NCI-H1930 (cell line): ENCODE measurements at places on chromosomes 11 and 22.

DNA sequence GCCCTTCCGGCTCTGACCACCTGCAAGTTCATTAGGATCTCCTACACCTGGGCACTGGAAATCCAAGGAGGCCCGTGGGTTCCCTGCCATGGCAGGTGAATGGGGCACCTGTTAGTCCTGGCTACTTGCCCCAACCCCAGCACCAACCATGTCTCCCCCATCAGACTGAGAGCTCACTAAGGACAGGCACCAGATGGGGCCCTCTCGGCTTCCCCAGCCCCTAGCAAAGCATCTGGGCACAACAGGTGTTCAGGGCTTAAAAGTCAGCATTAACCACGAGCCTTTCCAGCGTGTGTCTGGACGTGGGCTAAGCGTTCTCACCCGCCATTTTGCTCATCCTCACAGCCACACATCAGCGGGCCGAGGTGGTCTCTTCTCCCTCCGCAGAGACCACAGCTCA, 2.2 kb downstream of the SULT4A1 start:
- no peak for DNase-seq

DNA sequence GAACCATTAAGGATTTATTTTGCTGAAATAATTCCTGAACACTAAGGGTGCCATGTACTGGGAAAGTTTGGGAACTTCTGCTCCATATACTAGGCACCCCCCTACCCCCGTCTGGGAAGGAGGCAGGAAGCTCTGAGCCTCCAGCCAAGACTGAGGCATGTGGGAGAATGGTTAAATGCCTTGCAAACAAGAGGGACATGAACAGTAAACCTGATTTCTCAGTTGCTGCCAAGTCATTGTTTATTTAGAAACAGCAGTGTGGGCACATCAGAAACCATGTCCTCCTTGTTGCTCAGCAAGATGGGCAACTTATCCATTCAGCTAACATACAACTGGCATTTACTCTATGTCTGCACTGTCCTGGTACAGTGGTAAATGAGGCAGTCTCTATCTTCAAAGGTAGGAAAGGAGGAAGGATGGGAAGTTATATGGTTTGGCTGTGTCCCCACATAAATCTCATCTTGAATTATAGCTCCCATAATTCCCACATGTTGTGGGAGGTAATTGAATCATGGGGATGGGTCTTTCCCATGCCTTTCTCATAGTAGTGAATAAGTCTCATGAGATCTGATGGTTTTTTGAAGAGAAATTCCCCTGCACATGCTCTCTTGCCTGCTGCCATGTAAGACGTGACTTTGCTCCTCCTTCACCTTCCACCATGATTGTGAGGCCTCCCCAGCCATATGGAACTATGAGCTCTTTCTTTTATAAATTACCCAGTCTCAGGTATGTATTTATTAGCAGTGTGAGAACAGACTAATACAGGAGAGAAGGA, 459.1 kb downstream of the MIAT start:
- no peak for DNase-seq

DNA sequence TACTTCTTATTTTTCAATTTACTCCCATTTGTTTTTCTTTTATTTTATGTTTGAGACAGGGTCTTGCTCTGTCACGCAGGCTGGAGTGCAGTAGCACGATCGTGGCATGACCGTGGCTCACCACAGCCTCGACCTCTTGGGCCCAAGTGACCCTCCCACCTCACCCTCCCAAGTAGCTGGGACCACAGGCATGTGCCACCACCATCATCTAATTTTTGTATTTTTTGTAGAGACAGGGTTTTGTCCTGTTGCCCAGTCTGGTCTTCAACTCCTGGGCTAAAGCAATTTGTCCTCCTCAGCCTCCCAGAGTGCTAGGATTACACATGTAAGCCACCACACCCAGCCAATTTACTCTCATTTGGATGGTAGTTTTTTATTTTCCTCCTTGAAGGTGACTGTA, 679.3 kb upstream of the CCDC179 start:
- DNase-seq: no peak

- peak; percentile 85 for DNase-seq
Observed at GRCh38 chr11:64846998-64847666, 2.7 kb upstream of the CDC42BPG start.

GRCh38 chr11:93905384-93905783, 55.0 kb upstream of the VSTM5 start:
- DNase-seq: no peak

GRCh38 chr11:72626414-72626936, 47.7 kb downstream of the PDE2A start:
- DNase-seq: no peak

- DNase-seq: no peak
Observed at GRCh38 chr11:65558002-65558929, at the start of gene LTBP3. LTBP3 (minus strand) TSS chr11:65558359; CDS start chr11:65557959, 400 bp downstream.

GRCh38 chr11:101738452-101738851, 154.6 kb upstream of the TRPC6 start:
- no peak for DNase-seq
